ENCODE measurements at places on chromosomes 6 and 20.

- DNase-seq, result no peak
These were observed 578.2 kb upstream of the NRSN1 start for GRCh38 chr6:23547851-23548250.

DNA sequence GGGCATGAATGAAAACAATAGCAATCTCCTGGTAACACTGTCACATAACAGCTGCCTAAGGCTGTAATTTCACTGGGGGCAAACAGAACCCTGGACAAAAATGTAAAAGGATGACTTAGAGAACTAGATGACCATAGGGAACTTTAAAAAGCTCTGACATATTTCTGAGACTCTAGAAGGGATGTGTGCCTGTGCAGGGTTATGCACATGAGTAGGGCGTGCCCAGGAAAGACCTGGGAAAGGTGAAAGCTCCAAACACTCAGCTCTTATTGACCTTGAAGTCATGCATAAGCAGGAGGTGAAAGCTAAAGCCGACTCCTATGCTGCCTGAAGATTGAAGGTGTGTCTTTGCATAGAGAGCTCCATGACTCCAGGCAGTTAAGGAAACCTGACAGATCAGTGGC lies 118.4 kb upstream of the BTBD3 start:
- DNase-seq, result no peak

- DNase-seq, result peak; percentile 77
These were observed 190.9 kb downstream of the MAFB start for GRCh38 chr20:40497899-40498691.

- DNase-seq, result no peak
These were observed 179.7 kb downstream of the KHDC1L start for GRCh38 chr6:73045609-73046008.

DNA sequence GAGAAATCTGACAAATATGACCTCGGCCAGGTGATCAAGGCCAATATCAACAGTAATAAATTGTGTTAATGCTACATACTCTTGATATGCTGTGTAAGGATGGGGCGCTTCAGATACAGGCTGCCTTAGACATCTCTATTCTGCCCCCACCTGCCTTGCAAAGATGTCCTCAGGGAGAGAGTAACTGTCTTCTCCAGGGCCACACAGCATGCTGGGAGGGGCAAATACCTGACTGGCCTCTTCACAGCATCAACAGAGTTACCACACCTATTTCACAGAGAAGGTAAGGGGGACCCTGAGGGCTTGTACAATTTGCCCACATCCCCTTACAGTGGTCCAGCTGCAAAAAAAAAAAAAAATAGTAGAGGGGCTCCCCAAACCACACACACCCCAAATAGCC lies 17.2 kb upstream of the KIAA1755 start:
- DNase-seq, result no peak

- DNase-seq, result peak; percentile 61
These were observed 28.3 kb downstream of the ZNF292 start for GRCh38 chr6:87183687-87184086.

- DNase-seq, result no peak
These were observed 251.0 kb downstream of the TAF4 start for GRCh38 chr20:61814726-61815125.

GRCh38 chr6:140542863-140543262 lies 1168.4 kb upstream of the CITED2 start:
- DNase-seq, result no peak

- no peak for DNase-seq
These were observed 69.5 kb downstream of the LYRM4 start for GRCh38 chr6:5191222-5191621.

- no peak for DNase-seq
These were observed 90.8 kb downstream of the DOK5 start for GRCh38 chr20:54566031-54566688.

DNA sequence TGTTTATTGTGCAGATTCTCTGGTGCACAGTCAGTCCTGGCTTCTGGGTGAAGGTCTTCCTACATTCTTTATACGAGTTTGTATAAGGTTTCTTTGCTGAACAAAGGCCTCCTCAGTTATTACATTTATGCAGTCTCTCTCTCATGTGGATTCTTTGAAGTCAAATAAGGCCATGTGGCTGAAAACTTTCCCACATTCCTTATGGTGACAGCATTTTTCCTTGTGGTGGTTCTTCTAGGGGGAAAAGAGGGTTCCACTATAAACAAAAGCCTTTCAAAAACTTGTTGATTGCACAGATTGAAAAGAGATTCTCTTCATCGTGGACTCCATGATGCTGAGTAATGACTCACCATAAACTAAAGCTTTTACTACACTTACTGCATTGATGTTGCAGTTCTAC lies 19.2 kb downstream of the ZSCAN12 start:
- no peak for DNase-seq

GRCh38 chr6:82085701-82086100 lies 161.8 kb downstream of the IBTK start:
- no peak for DNase-seq

GRCh38 chr6:11404838-11405237 lies 132.7 kb upstream of the TMEM170B start:
- no peak for DNase-seq

- DNase-seq, result no peak
These were observed 361.7 kb upstream of the MAP3K7 start for GRCh38 chr6:90948540-90948939.

GRCh38 chr20:38674092-38674764 lies 50.1 kb upstream of the SLC32A1 start:
- peak; percentile 22 for DNase-seq

- DNase-seq, result peak; percentile 59
These were observed 92.0 kb downstream of the LY86 start for GRCh38 chr6:6680526-6680925.

DNA sequence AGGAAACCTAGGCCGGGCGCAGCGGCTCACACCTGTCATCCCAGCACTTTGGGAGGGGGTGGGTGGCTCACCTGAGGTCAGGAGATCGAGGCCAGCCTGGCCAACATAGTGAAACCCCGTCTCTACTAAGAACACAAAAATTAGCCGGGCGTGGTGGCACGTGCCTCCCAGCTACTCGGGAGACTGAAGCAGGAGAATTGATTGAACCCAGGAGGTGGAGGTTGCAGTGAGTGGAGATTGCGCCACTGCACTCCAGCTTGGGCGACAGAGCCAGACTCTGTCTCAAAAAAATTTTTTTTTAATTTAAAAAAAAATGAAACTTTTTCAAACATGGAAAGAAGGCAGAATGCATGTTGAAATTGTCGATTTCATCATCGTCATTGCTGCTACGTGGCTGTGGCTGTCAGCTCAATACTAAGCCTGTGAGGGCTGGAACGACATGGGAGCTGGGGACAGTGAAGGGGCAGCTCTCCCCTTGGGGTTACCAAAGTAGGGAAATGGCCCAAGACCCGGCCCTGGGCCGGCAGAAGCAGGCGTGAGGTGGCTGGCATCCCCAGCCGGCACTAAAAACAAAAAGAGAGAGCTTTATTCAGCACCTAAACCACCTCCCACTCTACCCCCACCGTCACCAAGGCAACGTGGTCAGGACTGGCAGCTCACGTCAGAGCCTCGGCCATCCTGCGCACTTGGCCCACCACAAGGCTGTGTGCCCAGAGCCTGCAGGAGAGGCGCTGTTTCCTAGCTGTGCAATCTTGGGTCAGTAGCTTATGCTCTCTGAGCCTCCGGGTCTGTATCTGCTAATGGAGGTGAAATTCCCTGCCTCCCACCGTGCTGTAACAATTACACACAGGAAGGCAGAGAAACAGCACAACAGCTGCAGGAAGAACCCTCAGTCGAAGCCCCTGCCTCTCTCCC lies 30.8 kb downstream of the AGPAT4 start:
- DNase-seq, result peak; percentile 95

- no peak for DNase-seq
These were observed 599.1 kb downstream of the QKI start for GRCh38 chr6:164013480-164014208.

DNA sequence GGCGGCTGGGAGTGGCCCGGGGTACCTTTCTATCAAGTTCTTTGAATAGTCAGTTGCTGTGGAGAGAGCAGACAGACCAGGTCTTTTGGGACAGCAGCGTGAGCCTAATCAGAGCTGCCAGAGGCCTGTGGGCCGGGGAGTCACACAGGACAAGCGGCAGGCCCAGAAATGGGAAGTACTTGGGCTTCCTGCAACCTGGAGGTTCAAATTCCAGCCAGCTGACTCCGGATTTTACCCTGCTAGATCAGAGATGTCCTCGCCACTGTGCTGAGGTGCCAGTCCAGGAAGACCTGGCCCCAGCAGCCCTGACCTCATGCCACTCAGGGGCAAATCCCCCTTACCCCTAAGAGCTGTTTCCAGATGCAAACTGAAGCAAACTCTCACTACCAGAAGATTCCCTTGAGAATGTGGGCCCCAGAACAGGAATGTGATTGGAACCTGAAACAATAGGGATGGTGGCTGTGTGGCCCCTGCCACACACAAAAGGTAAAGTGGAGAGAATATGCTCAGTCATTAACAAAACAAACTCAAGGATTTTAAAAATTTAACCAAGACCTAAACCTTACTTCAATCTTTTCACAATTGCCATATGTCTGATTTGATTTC lies 9.7 kb downstream of the BEND3 start:
- DNase-seq, result no peak

DNA sequence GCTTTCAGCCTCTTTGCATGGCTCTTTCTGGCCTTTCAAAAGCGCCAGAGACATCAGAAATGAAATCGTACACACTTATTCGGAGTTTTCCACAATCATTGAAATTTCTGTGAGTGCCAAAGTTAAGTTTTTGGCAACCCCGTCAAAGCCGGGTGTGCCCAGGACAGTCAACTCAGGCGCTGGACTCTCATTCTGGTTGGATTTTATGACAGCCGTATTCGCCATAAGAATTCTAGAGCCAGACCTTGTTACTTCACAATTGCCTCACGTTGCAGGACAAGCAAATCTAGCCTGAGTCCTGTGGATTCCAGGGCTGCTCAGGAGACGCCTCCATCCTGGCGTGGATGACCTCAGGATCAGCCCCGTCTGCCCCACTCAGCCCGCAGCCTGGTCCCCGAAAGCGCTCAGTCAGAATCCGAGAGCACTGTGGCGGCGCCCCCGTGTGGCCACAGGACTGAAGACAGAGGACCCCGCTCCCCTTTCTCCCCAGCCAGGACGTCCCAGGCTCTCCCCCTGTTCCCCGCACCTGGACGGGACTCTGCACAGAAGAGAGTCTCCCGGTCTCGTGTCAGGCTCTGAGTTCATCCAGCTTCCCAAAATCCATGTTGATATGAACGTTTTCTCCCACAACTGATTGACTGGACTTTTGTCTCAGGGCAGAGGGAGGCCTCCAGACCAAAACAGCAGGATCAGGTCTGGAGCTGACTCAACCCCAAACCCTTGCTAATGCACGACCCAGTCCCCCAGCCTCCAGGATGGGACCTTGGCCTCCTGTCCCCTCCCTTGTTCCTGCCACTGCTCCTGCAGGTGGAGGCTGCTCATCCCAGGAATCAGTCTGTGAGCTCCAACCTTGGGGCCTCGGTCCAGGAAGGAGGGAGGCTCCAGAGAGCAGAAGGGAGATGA lies 38.2 kb downstream of the MICA start:
- peak; percentile 52 for DNase-seq

DNA sequence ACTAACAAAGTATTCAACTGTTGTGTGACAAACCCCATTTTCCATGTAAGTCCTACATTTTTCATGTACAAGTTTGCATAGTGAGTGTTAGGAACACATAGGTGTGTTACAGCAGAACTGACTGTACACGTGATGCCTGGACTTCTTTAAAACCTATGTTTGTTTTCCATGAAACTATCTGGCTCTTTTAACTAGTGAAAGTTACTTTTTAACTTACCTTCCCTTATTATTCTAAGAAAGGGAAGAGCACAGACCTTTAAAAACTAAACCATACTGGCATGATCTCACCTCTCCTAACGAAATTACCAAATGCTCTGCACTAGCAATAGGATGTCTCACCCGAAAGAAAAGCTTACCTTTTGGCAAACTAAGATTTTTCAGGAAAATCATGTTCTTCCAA lies 87.8 kb downstream of the CENPW start:
- DNase-seq, result no peak

DNA sequence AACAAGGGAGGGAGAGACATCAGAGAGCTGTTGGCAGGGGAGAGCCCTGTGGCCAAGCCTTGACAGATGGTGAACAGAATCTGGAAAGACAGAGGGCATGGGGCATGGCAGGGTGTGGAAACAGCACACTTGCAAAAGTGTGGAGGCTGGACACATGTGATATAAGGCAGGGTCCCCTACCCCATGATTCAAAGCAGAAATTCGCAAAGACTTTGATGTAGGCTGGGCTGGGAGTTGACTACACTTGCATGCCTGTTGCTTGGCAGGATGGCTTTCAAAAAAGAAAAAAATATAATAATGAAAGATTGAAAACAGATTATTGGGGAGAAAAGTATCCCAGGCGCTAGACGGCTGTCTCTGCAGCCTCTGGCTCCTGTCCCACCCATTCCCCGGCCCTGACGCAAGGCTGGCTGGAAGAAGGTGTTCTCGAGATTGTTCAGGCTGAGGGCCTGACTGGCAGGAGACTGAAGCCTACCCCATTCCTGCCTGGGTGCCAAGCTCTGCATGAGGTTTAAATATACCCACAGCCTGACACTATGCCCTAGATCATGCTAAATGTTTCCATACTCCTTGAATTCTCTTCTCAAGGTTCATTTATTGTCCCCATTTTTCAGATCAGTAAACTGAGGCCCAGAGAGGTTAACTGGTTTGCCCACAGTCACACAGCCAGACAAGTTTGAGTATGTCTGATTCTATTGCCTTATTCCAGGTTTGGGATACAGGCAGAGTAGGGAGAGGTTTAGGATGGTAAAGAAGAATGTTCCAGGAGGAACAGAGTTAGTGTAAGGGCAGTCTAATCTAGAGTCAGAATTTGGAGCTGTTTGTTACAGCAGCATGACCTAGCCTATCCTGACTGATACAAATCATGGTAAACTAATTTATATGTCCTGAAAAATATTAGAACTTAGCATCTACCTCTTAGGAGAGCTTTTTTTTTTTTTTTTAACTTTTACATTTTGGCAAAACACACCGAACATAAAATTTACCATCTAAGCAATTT lies 23.4 kb upstream of the CCN5 start:
- peak; percentile 96 for DNase-seq

DNA sequence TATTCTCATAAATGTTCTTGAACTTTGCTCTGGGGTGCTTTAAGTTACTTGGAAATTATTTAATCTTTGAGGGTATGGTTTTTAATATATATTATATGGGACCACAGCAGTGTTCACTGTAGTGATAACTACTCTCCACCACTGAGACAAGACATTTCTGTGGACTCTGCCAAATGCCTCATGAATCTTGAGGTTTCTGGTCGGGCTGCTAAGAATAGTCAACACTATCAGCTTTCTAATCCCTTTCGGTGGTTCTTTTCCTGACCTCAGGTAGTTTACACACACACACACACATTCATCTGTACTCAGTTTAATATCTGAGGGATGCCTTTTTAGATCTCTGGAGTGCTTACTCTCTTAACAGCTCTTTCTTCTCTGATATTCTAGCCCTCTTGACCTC lies 500.7 kb downstream of the MAFB start:
- DNase-seq, result no peak

DNA sequence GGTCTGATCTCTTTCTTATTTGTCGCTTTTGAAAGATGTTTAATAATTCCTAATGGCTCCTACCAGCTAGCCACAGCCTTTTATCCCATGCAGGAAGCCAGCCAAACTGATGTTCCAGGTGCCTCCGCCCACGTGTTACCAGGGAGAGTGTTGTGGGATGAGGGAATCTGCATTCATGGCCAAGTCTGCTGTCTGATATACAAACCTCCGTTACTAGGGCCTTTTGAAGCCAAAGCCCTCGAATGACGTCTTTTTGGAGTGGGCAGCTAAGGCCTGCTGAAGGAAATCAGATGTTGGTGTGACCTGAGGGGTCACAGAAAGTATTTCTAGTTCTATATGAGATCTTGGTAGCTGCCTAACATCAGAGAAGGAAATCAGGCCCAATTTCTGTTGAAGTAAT lies 21.3 kb downstream of the STK35 start:
- DNase-seq, result peak; percentile 21

- DNase-seq, result no peak
These were observed 48.3 kb downstream of the AKAP7 start for GRCh38 chr6:131183427-131184095.
